ENCODE measurements at places on chromosomes 1 and 21.

DNA sequence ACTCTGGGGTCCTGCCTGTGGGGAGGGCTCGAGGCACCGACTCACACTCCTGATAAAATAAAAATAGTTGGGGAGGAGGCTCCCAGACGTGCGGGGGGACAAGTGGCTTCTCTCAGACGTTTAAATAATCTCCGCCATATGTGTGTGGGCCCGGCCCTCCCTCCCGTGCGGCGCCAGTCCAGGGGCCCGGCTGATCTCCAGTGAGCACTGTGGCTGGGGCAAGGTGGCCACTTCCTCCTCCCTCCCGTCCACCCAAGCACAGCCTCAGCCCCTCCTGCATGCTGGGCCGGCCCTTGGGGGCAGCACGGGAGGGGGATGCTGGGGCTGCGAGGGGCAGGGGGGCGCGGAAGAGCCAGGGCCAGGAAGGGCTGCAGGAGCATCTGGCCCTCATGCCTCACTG lies 4.0 kb upstream of the PLCH2 start:
- no peak for DNase-seq

GRCh38 chr1:15430787-15431570 lies 7.3 kb upstream of the CTRC start:
- DNase-seq, result peak; percentile 87

DNA sequence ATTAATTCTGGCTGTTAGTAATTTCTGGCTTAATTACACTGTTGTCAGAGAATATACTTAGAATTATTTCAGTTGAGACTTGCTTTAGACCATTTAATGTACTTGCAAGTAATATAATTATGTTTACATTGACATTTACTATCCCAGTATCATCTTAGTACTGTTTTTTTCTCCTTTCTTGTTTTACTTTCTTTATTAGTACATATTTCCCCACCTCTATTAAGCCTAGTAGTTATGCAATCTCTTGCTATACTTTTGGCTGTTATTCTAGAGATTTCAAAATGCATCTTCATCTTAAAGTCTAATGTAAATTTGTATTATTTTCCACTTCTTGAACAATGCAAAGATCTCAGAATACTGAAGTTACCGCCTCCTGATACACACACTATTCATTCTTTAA lies 24.4 kb downstream of the BRWD1 start:
- no peak for DNase-seq

GRCh38 chr1:10361515-10361914 lies 37.3 kb upstream of the PGD start:
- no peak for DNase-seq

GRCh38 chr21:43834146-43834905 lies 30.7 kb upstream of the AGPAT3 start:
- DNase-seq, result no peak

DNA sequence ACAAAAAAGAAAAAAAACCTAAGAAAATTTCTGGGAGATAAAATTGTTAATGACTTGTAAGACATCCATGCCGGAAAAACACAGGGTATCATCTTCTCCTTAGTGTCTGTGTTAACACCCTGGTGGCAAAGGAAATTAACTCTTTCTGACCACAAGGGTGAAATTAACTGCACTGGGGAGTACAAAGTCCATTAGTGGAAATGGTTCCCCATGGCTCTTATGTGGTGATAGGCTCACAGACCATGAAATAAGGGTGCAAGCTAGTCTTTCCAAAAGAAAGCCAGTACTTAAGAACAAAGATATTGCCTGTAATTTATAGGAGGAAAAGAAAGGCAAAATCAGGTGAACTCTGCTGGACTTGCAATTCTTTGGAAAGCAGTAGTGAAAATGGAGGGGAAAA lies 185.4 kb downstream of the LRRIQ3 start:
- no peak for DNase-seq

DNA sequence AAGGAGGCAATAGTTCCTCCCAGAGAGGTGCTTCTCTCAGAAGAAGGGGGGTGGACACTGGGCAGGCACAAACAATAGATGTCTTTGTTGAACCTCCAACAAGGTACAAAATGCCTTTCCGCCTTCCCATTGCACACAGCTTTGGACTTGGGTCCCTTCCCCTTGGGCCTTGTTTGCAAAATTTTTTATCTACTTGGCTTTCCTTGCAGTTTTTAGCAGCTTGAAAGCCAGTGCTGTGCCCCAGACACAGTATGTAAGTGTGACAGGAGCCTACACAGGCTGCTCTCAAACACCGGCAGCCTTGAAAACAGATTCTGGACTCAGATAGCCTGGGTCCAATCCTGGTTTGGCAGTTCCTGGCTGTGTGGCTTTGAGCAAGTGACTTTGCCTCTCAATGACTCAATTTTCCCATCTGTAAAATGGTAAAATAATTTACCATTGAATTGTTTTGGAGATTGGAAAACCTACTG lies 43.0 kb downstream of the ELAPOR1 start:
- DNase-seq, result no peak

DNA sequence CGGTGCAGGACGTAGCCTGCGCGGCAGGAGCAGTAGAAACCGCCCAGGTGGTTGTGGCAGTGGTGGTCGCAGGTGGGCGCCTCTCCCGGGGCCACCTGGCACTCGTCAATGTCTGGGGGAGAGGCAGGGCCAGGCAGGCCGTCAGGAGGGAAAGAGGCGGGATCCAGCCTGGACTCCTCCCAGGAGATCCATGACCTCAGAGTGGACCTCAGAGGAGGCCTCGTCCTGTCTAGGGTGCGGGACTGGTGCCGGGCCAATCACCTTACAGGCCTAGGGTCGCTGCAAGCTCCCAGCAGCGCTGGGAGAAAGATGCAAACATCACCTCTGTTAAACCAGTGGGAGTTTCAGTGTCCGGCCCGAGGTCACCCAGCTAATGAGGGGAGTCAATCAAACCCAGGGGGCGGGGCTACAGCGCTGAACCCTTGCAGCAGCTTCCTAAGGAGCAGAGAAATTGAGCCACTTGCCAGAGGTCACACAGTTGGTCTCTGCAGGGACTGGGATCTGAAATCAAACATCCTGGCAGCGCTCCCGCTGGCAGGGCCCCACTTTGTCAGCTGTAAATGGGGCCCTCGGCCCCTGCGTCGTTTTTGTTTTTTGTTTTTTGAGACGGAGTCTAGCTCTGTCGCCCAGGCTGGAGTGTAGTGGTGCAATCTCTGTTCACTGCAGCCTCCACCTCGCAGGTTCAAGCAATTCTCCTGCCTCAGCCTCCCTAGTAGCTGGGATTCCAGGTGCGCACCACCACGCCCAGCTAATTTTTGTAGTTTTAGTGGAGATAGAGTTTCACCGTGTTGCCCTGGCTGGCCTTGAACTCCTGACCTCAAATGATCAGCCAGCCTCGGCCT lies 1.4 kb downstream of the MASP2 start:
- DNase-seq, result no peak
